ENCODE measurements at places on chromosomes 5 and 9.

- DNase-seq: no peak
Observed at GRCh38 chr5:565782-566440, 41.7 kb upstream of the SLC9A3 start.

GRCh38 chr9:126859111-126859510 is 1.3 kb upstream of the ZBTB34 start:
- no peak for DNase-seq

DNA sequence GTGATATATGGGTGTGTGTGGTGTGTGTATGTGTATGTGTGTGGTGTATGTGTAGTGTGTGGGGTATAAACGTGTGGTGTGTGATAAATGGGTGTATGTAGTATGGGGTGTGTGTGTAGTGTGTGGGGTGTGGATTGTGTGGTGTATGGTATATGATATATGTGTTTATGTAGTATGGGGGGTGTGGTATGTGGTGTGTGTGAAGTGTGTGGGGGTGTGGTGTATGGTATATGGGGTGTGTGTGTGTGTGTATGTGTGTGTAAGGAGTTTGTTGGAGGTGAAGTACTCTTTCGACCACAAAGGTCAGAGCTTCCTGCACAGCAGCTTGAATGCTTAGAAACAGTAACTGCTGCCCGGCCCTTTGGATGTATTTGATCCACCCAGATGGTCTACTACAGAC is 145.2 kb upstream of the IQGAP2 start:
- DNase-seq: no peak

- no peak for DNase-seq
Observed at GRCh38 chr9:78397045-78397444, 100.1 kb downstream of the PSAT1 start.

GRCh38 chr5:126178521-126178920 is 244.7 kb upstream of the GRAMD2B start:
- DNase-seq: no peak

DNA sequence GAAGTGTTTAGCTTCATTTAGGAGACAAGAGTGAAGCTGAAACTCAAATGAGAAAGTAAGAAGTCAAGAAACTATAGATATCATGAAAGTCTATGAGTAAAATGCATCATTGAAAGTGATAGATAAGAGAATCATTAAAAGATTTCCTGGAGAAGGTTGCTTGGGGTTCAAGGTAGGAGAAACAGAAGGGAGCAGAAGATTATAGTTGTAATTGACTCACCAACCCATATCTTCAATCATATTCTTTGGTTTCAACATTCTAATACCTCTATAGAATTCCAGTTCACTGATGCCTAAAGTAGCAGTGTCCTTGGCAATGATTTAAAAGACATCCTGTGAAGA is 365.7 kb upstream of the RIOK2 start:
- DNase-seq: no peak

- DNase-seq: no peak
Observed at GRCh38 chr5:15601274-15601673, 101.3 kb downstream of the FBXL7 start.

GRCh38 chr5:22549876-22550671 is 303.1 kb downstream of the CDH12 start:
- no peak for DNase-seq

GRCh38 chr5:160462167-160462566 is 40.5 kb downstream of the PTTG1 start:
- DNase-seq: no peak
